Naive thymus-derived CD8-positive, alpha-beta T cell (primary cell): ENCODE measurements at places on chromosomes 4 and X. TPM values are rescaled to one million over a fixed set of nuclear protein-coding genes. Genes with fewer than 3 reads are reported as not detected.

The MTNR1A gene
- not detected for polyA plus RNA-seq

The P2RY8 gene
- 163 TPM for polyA plus RNA-seq

The PRR32 gene
- polyA plus RNA-seq, result not detected

The TLR2 gene
- 0.44 TPM for polyA plus RNA-seq

The TRAM1L1 gene
- polyA plus RNA-seq, result not detected

The GPR34 gene
- polyA plus RNA-seq, result 0.27 TPM

The DMP1 gene
- polyA plus RNA-seq, result not detected

The MAMLD1 gene
- 0.40 TPM for polyA plus RNA-seq
